ENCODE measurements at places on chromosomes 4 and X.

DNA sequence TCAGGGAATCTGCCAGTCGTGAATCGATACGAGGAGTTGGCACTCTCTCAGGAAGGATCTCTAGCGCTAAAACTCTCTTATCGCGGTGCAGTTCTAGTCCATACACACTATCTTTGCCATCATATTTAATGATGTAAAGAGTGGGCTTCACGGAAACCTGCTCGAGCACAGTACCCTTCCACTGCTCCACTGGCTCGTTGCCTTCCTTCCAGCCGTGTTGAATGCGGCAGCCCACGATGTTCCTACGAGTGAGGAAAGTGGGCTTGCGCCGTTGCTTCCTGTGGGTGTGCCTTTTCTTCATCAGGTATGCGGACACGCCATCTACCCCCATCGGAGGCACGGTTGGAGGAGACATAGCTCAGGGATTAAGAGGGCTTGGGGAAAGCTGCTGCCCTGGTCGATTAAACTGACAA, 661 bp downstream of the SPIN4 start:
- peak; percentile 38 for DNase-seq

DNA sequence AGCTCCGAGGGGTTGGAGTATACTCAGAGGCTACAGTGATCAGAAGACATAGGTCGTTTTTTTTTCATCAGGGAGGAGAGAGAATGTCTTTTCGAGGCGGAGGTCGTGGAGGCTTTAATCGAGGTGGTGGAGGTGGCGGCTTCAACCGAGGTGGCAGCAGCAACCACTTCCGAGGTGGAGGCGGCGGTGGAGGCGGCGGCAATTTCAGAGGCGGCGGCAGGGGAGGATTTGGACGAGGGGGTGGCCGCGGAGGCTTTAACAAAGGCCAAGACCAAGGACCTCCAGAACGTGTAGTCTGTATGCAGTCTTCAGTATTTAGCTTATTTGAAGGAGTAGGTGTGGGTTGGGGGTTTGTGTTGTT, 500 bp downstream of the GAR1 start:
- no peak for DNase-seq

DNA sequence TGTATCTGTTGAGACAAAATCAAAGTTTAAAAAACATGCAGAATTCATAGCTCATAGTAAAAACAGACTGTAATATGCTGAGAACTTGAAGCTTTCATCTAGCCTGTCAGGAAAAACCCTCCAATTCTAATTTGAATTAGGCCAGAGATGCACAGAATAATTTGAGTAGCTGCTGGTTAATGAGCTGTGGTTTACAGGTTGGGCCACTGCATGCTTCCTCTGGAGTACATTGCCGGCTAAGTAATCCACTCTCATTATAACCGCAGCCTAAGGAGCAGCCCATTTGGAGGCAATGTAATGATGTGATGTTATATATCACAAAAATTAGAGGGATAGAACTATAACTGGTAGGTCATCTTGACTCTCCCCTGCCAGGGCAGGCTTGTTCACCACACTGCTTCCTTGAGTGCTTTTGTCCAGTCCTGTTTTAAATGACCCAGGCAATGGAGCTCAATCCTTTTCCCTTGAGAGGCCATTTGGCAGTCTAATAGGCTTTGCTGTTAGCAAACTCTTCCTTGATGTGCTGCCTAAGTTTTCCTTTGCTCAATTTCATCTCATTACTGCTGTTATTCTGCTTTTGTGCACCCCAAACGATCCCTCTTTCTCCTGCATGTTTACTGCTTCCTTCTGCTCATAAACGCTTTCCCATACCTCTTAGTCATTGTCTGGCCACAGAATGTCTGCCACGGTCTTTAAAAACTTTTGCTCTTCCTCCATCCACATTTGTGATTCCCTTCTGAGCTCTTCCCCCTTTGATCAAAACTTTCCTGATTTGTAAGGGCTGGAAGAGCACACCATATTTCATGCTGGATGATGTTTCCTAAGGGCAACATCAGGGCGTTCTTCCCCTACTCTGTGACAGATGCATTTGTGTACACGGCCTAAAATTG, 230.9 kb downstream of the C4orf33 start:
- DNase-seq: peak; percentile 29

DNA sequence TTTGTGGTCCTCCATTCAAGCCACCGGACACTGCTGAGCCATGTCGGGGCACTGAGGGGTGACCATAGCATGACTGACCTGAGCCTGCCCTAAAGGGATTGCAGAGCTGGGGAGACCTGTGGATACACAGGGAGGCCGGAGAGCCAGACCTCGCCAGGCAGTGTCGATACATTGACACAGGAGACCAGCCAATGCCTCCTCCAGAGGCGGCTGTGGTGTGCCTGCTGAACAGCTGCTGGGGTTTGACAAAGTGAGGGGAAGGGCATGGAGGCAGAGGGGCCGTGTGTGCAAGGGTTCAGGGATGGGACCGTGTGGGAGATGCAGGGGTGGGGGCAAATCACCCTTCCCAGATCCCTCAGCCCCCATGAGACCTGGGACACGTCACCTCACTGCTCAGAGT, 48.0 kb downstream of the PPP2R2C start:
- DNase-seq: no peak

DNA sequence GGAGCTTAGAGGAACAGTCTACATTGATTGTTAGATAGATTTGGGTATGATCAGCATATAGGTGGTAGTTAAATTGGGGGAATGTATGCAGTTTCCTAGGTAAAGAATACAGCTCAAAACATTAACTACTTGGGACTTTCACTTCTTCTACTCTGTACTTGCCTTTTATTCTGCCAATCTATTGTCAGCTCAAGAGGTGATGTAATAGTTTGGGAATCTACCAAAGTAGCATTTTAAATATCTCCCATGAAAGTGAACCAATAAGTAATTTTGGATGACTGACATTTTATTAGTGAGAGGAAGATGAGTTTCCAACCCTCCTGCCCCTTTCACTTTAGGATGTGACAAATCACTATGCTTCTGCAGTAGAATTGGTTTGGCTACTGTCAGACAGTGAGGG, 43.4 kb downstream of the NUDT6 start:
- peak; percentile 27 for DNase-seq

DNA sequence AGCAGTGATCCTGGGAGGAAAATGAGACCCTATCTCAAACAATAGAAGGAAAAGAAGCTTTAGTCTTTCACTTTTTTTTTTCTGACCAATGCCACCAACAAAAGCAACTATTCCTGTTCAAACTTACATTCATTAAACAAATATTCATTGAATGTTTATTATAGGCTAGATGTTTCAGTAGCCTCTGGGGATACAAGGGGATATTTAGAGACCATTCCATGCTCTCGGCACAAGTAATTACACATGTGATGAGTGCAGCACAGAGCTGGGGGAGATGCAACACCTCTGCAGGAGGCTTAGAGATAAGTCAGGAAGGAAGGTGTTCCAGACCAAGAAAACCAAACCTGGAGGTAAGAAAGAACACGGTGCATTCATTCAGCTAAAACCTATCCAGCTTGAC, 68.3 kb downstream of the PALLD start:
- DNase-seq: no peak

GRCh38 chr4:8316911-8317351, 47.4 kb downstream of the HTRA3 start:
- no peak for DNase-seq

GRCh38 chr4:55038176-55038890, 87.1 kb downstream of the KDR start:
- peak; percentile 62 for DNase-seq

GRCh38 chrX:94361241-94361640, 687.2 kb downstream of the FAM133A start:
- peak; percentile 14 for DNase-seq

DNA sequence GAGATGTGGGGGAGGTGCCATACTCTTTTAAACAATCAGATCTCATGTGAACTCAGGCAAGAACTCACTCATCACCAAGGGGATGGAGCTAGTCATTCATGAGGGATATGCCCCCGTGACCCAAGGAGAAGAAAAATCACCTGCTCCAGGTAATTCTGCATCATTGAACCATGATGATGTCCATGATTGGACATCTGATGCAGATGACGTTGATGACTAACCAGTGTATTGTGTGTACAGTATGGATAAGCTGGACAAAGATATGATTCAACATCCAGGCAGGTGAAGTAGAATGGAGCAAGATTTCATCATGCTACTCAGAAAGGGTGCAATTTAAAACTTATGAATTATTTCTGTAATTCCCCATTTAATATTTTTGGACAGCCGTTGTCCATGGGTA, 286.4 kb upstream of the SMIM31 start:
- peak; percentile 55 for DNase-seq

DNA sequence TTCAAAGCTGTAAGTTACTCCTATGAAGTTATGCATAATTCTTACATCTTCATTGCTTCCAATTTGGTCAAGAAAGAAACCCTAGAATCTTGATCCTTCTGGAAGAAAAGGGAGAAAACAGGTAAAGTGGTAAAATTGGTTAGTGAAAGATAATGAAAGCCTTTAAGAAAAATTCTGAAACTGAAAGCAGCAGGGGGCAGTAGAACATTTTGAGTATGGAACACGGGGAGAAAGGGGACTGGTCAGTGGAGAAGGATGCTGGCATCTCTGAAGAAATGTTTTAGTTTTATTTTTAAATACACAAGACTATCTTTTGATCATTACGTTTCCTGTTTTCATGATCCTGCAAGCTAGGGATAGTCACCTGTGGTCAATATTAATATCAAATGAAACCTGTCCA, 54.3 kb downstream of the SLIT2 start:
- DNase-seq: peak; percentile 36

DNA sequence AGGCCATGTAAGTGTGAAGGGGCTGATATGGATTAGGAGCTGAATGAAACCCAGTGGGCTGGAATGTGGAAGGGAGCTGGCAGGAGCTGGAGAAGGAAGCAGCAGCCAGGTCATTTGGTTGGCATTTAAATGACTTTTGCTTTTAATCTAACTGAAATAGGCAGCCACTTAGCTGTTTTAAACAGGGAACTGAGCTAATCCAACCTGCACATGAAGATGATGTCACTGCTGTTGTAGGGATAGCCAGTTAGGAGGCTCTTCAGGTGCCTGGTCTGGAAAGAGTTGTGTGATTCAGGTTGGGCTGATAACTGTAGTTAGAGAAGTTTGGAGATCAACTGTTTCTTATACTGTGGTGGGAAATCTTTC, 122.4 kb downstream of the PALLD start:
- peak; percentile 34 for DNase-seq

- DNase-seq: peak; percentile 19
These were observed 218.1 kb downstream of the TLL1 start for GRCh38 chr4:166091146-166091545.

- peak; percentile 57 for DNase-seq
These were observed 9.6 kb downstream of the HAUS7 start for GRCh38 chrX:153460826-153461225.

GRCh38 chrX:19585332-19586082, 70.2 kb upstream of the MAP3K15 start:
- DNase-seq: peak; percentile 3

DNA sequence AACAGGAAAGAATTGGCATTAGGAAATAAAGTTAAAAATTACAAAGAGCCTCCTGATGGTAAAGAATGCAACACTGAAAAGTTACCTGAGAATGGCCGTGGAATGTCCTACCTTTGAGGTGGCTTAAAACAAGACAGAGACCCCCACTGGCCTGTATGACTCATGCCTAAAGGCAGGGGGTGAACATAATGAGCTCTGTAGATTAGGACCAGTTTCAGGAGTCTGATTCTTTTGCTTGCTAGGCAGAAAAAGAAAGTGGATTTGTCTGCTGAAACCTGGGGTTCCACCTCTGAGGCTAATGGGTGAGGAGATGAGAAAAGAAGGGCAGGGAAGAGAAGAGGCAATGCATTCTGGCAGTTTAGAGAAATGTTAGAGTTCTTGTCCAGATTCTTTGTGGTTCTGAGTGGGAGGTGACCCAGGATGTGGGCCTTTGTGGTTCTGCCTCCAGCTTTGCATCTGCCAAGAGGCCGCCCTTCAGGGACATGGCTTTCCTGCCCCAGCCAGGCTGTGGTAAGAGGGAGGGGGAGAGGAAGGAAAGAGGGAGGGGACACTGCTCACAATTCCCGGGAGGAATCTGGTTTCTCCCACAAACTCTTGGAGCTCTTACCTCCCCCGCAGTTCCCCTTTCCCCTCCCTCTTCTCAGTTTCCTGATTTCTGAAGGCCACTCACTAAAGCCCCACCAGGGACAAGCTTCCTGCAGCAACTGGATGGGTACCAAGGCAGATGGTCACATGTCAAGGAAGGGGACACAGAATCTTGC, 109.6 kb downstream of the EFNB1 start:
- no peak for DNase-seq

- no peak for DNase-seq
These were observed 111.2 kb downstream of the ARAP2 start for GRCh38 chr4:36133086-36133485.

DNA sequence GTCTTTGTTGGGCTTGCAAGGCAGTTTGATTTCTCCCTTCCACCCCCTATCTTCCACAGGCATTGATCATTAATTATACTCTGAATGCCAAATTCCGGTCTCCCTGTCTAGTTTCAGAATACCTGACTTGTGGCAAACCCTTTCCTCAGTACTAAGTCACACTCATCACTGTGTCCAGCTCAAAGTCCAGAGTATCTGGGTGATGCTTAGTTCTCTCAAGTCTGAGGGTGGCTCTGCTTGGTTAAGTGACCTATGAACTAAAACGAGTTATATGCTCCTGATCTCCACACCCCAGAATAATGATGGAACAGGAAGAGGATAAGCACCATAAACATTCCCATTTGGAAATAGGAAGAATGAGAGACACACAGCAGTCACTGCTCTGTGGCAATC, 6.5 kb downstream of the SMIM9 start:
- DNase-seq: no peak

DNA sequence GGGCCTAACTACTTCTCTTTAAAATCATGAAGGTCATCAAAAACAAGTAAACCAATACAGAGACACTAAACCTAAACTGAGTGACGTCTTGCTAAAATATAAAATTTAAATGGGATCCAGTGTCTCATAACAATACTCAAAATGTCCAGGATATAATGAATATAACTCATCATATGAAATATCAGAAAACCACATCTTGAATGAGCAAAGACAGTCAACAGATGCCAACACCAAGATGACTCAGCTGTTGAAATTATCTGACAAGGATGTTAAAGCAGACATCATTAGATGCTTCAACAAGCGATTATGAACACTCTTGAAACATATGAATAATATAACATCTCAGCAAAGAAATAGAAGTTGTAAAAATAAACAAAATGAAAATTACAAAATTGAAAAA, 8.3 kb downstream of the NAP1L2 start:
- peak; percentile 46 for DNase-seq

Measured in PC-3 (cell line).